ENCODE measurements at places on chromosomes 2 and 18. TPM values are rescaled to one million over a fixed set of nuclear protein-coding genes. Genes with fewer than 3 reads are reported as not detected.
A peak's percentile ranks its signal among the peaks of the same experiment; 100 is the strongest.

Gene PDCD1
- total RNA-seq = 47.4 TPM

Gene PDCL3
- 47.7 TPM for total RNA-seq

Gene LRRTM1
- total RNA-seq = not detected

Gene MAP3K20
- 6.5 TPM for total RNA-seq

Gene MYL1
- total RNA-seq = not detected

DNA sequence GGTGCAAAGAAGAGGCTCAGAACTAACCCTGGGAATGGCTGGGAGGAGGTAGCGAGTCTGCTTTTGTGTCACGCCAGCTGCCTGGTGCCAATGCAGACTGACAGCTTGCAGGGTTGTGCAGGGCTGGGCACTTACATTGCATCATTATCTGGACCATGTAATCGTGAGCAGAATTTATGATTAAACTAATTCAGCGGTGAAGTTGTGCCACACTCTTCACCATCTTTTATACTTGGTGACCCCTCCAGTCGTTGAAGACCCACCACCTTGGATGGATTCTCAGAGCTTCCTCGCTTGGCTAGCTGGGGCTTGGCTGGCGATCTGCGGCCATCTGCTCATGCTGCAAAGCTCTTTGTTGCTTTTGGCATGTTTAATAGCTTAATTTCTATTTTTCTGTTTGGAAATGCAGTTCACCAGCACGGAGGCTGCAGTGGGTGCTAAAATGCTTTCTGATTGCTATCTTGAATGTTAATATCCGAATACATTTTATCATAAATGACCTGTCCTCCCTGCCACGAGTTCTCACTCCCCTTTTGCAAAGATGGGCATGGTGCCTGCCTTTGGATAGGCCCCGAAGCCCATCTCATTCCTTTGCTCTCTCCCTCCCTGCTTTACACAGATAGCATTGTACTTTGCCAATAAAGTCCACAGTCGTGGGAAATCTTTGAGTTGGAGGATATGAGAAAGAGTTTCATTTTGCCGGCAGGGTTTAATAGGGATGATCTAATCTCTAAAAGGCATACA lies 188.2 kb downstream of the PRKCE start:
- no peak for DNase-seq

GRCh38 chr2:27960237-27960912 lies 69.8 kb downstream of the BABAM2 start:
- DNase-seq = peak; percentile 33

DNA sequence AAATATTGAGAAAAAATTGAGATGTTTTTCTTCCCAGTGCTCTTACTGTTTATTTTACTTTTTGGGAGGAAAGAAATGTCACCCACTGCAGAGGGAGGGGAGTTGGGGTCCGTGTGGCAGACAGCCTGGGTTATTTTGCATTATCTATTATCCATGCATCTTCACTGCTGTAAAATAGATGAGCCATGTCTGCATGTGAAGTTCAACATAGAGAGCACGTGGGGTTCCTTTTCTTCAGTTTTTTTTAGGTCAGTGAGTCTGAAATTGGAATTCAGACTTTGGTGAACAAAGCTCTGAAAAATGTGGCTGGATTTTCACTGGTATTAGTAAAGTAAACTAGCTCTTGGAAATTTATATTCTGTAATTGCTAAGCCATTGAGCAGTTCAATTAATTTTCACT lies 2.4 kb downstream of the DCDC2C start:
- DNase-seq = no peak

GRCh38 chr2:16479721-16480120 lies 185.9 kb downstream of the CYRIA start:
- DNase-seq = no peak

- no peak for DNase-seq
These were observed 409.2 kb upstream of the HS6ST1 start for GRCh38 chr2:128727914-128728313.

- DNase-seq = peak; percentile 30
These were observed 21.8 kb upstream of the RPIA start for GRCh38 chr2:88669482-88670214.

- DNase-seq = no peak
These were observed 26.9 kb upstream of the RAB31 start for GRCh38 chr18:9681217-9681616.

- peak; percentile 27 for DNase-seq
These were observed 43.6 kb downstream of the SETBP1 start for GRCh38 chr18:44724105-44724778.

DNA sequence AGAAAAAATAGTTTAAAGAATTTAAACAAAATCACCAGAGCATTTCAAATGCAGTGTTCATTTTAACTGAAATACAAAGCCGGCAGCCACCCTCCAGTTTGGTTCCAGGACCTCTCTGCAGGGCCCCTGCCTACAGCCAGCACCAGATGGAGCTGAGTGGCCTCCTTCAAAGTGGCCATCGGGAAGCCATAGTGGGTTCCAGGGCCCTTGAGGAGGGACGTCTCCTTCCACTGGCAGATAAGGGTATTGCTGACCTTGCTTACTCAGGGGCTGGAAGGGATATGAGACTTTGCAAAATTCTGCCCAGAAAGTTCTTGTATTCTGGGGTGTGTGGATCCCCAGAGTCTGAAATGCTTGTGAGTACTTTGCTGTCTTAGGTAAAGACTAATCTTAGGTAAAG lies 205.2 kb upstream of the APCDD1 start:
- no peak for DNase-seq

GRCh38 chr2:11807156-11808015 lies 61.0 kb downstream of the LPIN1 start:
- DNase-seq = peak; percentile 37

DNA sequence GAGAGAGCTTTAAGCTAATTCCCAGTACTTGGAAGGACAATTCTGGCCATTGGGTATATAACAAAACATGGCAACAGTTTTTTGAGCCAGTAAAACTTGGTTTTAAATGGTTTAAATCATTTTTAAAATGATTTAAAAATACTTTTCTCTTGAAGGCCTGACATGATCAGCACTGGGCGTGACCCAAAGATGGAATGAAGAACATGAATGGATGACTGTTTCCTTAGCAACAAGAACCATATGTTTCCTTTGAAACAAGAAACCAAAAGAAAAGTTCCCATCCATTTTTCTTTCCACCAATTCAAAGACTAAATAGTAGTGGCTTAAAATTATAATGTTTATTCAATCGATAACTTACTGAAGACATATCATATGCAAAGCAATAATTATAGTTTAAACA lies 348.3 kb upstream of the FIGN start:
- no peak for DNase-seq

GRCh38 chr18:50286391-50287027 lies 983 bp downstream of the CXXC1 start:
- DNase-seq = peak; percentile 64

DNA sequence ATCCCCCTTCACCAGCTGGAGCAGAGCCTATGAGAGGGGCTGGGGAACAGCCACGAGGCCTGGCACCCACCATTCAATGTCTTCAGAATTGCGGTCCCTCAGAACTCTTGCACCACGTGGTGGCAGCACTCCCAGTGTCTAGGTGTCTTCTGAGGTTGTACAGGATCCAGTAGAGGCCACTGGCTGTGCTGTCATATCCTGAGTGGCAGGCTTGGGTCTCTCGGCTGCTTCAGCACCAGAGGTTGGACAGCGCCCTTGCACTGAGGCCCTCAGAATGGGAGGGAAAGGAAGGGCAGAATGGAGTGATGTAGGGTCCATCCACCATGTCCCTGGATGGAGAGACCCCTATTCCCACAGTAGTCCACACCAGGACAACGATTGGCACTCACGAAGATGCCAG lies 112.0 kb upstream of the TEKT4 start:
- peak; percentile 37 for DNase-seq

All from activated CD4-positive, alpha-beta memory T cell treated with anti-CD3 and anti-CD28 coated beads for 36 hours (primary cell).